ENCODE measurements at places on chromosomes 5 and 9. TPM values are rescaled to one million over a fixed set of nuclear protein-coding genes. Genes with fewer than 3 reads are reported as not detected.

Gene SHLD3
- 1.8 TPM for polyA plus RNA-seq

- DNase-seq = no peak
Observed at GRCh38 chr5:75668445-75668844, 48.8 kb downstream of the POC5 start.

DNA sequence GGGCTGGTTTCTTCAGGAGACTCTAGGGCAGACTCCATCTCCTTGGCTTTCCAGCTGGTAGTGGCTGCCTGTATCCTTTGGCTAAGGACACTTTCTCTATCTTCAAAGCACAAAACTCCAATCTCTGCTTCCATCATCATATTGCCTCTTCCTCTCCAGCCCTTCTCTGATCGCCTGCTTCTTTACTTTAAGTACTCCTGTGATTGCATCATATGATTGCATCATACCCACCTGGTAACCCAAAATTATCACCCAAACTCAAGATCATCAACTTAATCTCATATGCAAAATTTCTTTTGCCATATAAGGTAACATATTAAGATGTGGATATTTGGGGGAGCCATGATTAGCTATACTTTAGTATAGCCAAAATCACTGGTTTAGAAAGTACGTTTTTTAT is 1092.6 kb upstream of the CDH6 start:
- no peak for DNase-seq

Gene ACOT12
- 0.18 TPM for polyA plus RNA-seq

- DNase-seq = no peak
Observed at GRCh38 chr5:54516051-54516655, 1.4 kb upstream of the SNX18 start.

DNA sequence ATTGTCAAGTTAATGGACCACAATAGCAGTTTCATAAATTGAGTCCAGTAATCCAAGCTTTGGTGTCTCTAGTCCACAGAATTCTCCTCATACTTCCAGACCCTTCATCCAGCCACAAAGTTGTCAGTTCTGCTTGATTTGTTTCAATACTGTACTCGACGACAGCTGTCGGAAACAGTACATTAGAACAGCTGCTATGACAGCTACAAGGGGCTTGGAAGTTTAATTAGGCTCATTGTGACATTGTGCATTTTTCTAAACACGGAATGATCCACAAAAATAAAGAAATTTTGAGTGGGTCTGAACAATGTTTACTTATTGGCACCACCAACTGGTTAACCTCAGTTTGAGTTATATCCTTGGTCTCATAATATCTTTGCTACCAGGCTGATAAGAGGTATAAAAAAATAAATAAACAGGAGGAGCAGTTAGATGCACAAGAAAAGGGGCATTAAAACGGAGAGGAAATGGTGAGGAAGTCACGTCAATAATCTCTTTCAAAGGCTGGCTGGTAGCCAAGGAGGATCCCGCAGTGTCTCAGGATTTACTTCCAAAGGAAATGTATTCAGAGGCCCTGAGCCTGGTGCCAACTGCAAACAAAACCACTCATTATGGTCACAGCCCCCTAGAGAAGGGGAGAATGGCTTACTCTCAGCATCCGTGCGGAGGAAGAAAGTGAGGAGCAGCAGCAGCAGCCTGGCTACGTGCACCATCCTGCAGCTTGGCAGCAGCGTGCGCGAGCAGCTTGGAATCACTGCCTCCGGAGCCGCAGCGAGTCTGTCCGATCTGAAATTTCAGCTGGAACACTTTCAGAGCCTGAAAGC is 933.8 kb upstream of the DMAC1 start:
- DNase-seq = no peak

Gene SLC34A3
- not detected for polyA plus RNA-seq

Gene C9orf153
- not detected for polyA plus RNA-seq

Gene QRFP
- polyA plus RNA-seq = not detected

GRCh38 chr5:133341915-133342710 is 270.2 kb downstream of the FSTL4 start:
- no peak for DNase-seq

GRCh38 chr5:122077366-122078115 is 518 bp downstream of the LOX start:
- DNase-seq = no peak

DNA sequence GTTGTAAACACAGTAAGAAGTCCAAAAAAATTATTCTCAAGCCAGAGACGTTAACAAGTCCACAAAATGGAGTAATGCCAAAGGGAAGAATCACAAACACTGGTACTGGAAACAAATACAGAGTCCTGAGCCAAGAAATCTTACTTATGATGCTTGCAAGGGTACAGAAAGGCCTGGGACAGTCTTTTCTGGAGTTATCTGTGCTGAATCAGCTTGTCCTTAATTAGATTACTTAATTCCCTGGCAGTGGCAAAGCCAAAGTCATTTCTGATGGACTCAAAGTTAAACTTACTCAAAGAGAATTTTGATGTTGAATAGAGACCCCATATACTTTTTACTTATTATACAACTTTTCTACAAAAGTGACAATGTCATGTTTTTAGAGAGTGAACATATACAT is 610.5 kb upstream of the ITGA1 start:
- no peak for DNase-seq

DNA sequence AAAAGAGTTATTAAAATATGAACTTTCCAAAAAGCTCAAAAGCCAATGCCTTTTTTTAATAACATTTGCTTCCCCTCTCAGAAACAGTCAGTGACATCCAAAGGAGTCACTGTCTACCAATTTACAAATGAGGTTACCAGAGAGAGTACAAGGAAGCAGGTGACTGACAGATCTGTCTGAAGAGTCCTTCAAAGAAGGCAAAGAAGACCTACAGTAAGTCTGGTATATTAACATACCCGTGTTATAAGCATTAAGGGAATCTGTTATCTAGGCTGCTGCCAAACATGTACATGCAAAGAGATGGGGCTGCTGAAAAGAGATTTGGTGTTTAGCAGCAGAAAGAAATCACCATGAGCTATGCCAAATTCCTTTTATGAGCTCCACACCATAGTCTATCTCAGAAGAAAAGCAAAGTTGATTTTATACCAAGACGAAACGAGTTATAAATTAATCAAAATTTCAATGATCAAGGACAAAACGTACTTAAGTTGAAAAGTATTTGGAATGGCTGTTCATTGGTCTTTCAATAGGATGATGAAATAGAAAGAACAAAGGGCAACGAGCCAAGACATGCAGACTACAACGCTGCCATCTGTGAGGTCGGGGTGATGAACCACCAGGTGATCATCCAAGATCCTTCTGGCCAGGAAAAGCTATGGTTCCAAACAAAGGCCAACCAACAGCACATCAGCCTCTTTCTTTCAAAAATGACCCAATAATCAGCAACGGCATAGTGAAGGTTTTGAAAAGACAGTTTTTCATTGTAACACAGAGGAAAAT is 8.1 kb downstream of the PRELID2 start:
- no peak for DNase-seq

- no peak for DNase-seq
Observed at GRCh38 chr9:108897324-108898096, 35.4 kb downstream of the ACTL7A start.

DNA sequence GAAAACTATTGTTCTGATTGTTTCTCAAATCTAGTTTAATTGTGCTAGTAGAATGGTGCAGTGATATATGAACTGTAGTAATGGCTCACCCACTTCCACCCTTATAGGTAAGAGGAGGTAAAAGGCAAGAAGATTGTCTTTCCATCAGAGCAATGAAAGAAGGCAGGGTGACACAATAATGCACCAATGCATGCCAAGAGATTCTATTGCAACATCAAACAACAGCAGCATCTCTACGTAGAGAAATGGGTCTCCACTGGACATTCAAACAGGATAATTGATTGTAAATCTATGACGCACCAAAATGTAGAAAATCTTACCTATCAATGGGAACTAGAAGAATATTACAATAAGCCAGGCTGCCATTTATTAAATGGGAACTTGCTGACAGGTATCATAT is 107.0 kb upstream of the ISL1 start:
- DNase-seq = no peak

GRCh38 chr5:6961837-6962635 is 248.8 kb downstream of the TENT4A start:
- DNase-seq = no peak

DNA sequence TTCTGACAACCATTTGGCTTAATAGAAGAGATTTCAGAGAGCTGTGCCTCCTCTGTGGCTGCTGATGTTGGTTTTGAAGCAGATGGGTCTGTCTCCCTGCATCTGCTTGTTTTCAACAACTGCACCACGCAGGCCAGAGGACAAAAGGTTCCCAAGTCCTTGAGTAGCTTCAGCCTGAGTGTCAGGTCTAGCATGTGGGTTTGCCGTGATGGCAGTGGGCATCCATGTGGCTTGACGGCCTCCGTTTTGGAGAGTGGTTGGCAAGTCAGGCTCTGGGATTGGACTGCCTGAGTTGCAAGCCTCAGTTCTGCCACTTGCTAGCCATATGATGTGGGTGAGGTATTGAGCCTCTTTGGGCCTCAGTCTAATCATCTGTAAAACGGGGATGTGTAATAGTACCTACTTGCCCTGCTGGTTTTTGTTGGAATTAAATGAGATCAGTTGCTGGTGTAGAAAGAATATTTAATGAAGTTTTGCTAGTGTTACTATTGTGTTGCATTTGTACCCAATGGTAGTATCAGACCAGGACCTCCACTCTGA is 119.8 kb upstream of the CPEB4 start:
- no peak for DNase-seq

DNA sequence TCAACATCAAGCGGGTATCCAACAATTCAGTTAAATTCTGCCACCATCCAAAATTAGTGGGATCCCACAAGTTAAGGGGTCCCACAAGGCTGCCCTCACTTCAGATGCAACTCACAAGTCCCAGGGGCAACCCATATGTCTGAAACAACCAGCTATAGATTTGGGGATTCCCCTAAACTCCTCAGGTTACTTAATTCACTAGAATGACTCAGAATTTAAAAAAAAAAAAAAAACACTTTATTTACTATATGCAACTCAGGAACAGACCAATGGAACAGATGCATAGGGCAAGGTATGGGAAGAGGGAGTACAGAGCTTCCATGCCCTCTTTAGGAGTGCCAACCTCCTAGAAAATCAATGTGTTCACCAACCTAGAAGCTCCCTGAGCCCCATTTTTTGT is 15.1 kb downstream of the AUH start:
- no peak for DNase-seq

DNA sequence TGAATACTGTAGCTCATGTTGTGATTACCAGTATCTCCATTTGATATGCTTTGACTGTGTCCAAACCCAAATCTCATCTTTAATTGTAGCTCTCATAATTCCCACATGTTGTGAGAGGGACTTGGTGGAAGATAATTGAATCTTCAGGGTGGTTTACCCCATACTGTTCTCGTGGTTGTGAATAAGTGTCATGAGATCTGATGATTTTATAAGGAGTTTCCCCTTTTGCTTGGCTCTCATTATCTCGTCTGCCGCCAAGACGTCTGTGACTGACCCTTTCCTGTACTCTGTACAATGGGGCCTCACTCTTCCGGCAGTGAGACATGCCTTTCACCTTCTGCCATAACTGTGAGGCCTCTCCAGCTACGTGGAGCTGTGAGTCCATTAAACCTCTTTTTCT is 59.3 kb downstream of the TRIO start:
- DNase-seq = no peak

DNA sequence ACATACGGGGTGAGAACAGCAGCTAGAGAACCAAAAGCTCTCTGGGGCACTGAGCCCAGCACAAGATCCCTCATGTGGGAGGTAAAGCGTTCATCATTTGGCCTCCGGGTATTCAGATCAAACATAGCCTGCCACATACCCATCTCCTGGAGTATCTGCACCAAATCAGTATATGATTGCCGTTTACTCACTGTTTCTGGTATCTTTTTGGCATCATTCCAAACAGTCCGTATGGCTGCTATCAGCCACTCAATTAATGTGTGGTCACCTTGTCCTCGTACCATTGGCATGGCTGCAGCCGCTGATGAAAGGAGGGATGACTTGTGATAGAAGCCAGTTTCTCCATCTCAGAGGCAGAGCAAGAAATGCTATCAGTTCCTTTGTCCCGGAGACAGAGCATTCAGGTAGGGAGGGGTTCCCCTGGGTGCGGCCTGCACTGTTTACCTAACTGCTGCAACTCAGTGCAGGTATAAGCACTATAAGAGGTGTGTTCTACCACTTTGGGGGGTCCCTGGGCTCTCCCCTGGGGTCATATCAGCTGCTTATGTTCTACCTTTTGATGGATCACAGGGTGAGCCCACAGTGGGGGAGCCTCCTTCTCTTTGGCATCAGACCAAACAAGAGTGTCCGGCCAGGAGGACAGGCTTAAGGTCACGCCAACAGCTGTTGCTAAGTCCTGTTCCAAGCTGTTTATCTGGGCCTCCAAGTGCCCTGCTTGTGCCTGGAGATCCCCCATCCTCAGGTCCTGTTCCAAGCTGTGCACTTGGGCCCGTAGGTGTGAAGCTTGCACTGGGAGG is 9.4 kb downstream of the DMAC1 start:
- no peak for DNase-seq

GRCh38 chr5:72064801-72065570 is 42.3 kb upstream of the MAP1B start:
- no peak for DNase-seq

- no peak for DNase-seq
Observed at GRCh38 chr5:124748687-124749594, 2.5 kb upstream of the ZNF608 start.

DNA sequence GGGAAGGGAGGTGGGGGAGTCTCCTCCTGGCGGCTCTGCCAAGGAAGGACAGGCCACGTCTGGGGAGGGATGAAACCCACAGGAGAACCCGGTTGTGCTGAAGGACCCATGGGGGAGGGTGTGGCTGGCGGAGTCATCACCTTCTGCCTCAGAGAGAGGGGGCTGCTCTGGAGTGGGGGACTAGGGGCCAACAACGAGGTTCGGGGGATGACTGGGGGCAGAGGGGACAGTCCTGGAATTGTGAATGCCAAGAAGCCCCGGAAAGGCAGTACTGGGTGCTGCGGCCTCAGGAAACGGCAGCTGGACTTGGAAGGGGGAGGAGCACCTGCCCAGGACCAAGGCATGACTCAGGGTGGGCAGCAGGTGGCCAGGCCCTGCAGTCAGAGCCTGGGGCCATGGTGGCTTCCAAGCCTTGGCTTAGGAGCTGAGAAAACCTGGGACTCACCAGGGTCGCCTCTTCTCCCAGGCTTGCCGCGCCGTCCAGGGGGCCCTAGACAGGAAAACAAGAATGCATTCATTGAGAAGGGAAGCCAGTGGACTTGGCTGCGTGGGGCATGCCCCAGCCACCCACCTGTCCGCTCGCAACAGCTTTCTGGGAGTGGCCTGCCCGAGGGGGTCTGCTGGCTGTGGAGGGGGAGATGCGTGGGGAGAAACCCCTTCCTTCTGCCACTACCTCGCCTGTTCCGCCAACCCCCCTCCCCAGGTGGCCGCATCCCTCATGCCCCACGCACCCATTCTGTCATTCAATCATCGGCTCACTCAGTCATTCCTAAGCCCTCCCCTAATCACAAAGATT is 74.0 kb upstream of the PHYKPL start:
- DNase-seq = no peak

Gene CEL
- 0.49 TPM for polyA plus RNA-seq

Gene CRHBP
- polyA plus RNA-seq = 0.05 TPM

Gene TUSC1
- 4.6 TPM for polyA plus RNA-seq

DNA sequence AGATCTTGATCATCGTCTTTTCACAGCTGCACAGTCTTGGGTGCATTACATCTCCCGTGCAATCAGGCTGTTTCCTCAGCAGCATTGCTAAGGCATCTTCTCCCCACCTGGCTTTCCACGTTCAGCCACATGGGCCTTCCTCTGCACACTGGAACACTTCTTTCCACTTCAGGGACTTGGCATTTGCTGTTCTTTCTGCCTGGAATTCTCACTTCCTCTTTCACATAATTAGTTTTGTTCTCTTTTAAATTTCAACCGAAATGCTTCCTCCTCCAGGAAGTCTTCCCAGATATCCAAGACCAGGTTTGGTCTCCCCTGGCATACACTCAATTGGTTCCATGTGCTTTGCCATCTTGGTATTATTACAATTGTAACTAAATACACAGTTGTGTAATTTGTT is 43.8 kb downstream of the WHRN start:
- DNase-seq = no peak
